ENCODE measurements at places on chromosomes 5 and 9.

DNA sequence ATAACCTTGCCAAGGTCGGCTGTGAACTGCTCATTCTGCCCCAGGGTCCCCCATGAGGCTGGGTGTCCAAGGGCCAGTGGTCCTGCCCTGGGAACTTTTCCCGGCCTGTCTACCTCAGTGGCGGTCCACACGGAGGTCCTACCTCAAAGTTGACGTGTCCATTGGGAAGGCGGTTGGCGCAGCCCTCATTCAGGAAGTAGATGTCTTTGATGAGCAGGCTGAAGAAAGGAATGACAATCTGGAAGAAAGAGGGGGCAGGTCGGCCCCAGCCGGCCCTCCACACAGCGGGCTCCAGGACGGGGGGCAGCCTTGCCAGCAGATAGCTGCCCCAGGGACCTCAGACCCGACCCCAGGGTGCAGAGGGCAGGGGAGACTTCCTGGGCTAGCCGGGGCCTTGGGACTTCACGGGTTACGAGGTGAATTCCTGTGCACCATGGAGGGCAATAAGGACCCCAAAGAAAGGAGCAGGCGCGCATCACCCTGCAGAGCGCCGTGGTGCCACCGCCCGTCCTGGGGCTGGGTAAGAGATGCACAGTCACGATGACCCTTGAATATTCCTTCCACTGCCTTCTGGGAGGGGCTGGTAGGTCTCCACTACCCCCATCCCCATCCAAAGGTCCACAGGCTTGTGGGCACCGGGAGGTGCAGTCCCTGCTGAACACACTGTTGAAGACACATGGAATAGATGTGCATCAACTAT is 42.9 kb upstream of the RNF130 start:
- DNase-seq, result no peak

GRCh38 chr9:123321616-123322272 is 34.3 kb upstream of the CRB2 start:
- no peak for DNase-seq

GRCh38 chr9:75892216-75892911 is 1.9 kb downstream of the PCSK5 start:
- peak; percentile 53 for DNase-seq

- DNase-seq, result no peak
Measured at GRCh38 chr5:68489556-68489955, 274.0 kb downstream of the PIK3R1 start.

DNA sequence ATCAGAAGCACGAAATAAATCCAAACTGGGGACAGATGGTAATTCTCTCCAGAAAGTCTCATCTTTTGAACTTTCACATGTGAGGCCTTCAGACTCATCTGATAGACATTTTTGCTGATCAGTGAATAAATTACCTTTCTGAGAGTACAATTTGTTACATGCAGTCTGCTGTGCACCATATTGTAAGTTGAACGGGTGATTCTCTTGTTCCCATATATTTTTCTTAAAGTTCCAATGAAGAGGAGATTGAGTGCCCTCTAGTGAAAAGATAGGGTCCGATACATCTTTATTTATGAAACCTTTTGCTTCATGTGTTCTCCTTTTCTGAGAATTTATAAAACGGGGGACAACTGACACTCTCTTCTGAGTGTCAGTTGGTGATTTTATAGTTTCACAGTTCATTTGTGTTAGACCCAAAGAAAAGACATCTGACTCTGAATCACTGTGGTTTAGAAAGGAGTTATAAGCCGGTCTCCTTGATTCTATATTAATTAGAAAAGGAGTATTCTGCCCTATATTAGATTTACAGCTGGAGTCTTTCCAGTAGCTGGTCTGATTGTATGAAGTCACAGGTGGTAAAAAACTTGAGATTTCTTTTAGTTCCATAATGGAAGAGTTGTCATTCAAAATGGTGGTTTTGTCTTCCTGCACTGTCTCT is 30.4 kb downstream of the GNG10 start:
- no peak for DNase-seq

DNA sequence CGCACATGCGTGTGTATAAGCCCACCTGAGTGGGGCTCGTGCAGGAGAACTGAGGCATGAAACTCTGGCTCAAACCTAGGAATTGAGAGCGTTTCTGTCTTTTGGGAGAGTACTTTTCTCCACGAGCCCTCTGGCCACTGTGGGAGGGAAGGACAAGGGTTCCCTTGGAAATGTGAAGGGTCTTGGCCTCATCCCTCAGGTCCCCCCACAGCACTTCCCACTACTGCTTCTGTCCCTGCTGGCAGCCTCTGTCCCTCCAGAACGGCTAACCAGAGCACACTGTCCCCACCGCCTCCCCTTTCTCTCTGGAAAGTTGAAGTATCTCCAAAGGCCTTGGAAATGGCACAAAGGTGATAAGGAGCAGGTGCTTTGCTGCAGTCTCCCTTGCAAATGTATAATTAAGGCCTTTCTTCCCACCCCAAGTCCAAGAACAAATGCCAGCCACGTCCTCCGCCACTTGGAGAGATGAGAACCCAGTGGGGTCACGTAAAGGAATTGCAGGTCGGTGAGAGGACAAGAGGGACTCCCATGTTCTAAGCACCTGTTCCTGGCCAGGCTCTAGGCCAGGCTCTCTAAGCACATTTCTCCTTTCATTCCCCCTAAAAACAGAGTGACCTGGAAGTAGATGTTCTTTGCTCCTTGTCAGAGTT is 107.9 kb upstream of the LMX1B start:
- DNase-seq, result no peak

DNA sequence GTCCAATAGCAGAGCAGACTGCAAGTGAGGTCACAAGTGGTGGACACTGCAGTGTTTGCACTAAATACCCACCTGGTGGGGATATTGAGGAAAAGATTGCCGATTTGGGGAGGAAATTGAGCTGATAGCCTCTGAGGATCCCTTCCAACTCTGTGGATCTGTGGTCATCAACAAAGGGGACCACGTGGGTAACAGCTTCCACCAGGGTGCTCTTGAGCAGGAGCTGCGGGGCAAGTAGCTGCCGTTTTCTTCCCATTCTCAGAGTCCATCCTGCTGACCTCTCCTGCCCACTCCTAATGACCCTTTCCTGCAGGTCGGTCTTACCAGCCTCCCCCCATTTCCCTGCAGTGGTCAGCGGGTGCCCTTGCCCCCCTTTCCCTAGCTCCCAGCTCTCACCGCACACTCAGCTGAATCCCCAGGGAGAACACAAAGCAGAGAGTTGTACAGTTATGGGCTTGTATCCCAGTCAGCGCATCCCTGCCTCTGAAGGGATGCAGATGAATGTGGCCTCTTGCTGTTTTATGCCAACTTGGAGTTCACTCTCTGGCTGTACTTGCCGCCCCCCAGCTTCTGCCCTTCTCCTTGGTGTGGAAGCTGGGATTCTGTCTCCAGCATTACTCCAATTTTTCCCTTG is 18.0 kb downstream of the DAPK1 start:
- DNase-seq, result no peak
